Endothelial cell of umbilical vein (primary cell): ENCODE measurements at places on chromosomes 7 and 10.
A peak's percentile ranks its signal among the peaks of the same experiment; 100 is the strongest.

GRCh38 chr10:122513053-122513452 lies 47.5 kb upstream of the DMBT1 start:
- no peak for DNase-seq

DNA sequence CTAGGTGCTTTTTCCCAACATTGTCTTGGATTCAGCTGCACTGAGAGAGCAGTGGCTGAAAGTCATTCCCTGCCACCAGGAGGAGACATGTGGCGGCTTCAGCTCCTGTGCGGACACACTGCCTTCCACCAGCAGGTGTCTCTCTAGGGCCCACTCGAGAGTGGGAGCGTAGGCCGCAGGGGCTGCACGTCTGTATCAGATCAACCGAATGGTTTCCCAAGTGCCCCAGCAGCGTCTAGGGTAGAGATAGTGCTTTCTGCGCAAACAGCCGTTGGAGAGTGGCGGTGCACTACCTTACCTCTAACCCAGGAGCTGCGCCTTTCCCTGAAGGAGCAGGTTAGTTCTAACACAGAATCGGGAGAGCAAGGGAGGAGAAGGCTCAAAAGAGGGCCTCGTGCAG lies 31.7 kb downstream of the PAPOLB start:
- DNase-seq, result peak; percentile 80

DNA sequence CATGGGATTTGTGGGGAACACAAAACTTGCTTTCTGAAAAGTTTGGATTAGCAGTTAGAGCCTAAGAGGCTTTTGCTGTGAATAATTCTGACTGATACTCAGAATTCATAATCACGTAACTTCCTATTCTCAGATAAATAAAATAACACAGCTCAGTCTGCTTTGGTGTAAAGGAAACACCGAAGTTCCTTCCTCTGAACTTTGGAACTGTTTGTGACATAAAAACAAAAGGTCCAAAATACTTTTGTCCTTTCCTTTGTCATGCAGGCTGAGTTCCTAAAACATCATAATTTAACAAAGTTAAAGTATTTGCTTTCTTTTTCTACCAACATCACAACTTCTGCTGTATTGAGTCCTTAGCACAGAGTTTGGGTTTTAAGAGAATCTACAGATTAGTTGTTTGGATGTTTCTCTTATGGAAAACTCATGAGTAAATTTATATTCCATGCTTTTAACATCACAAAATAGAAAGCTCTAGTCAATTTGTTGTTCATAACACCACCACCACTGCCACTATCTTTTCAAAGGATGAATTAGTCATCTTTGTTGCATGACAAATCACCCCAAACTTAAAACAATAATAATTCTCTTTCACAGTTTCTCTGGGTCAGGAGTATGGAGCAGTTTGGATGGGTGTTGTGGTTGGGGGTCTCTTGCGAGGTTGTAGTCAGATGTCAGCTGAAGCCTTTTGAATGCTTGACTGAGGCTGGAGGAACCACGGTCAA lies 123.4 kb downstream of the REEP3 start:
- DNase-seq, result peak; percentile 88

DNA sequence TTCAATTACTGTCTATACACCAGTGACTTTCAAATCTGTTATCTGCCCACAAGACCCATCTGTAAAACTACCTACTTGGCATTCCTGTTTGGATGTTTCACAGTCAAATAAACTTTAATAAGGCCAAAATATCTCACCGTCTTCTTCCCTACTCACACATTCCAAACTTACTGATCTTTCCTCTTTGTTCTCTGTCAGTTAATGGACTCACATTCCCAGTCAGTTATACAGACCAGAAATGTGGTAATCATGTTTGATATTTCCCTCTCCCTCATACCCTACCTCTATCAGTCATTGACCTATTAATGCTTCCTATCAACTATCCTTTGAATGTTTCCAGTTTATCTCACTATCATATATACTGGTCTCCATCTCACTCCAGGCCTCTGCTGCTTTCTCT lies 28.5 kb upstream of the HDAC9 start:
- DNase-seq, result no peak

DNA sequence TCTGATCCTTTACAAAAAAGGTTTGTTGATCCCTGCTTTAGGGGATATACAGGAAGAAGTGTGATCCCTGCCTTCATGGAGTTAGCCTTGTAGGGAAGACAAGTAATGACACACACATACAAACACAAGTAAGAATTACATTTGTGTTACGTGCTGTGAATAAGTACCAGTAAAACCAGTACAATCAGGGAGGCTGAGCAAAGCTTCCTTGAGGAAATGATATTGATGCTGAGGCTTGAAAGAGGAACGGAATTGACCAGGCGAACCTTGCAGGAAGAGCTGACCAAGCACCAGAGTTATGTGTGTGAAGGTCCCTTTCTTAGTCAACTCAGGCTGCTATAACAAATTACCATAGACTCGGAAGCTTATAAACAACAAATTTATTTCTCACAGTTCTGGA lies 83.6 kb upstream of the CACUL1 start:
- no peak for DNase-seq

GRCh38 chr7:3267966-3268690 lies 32.9 kb upstream of the SDK1 start:
- no peak for DNase-seq

- DNase-seq, result no peak
These were observed 36.7 kb downstream of the SPAM1 start for GRCh38 chr7:123961771-123962170.

DNA sequence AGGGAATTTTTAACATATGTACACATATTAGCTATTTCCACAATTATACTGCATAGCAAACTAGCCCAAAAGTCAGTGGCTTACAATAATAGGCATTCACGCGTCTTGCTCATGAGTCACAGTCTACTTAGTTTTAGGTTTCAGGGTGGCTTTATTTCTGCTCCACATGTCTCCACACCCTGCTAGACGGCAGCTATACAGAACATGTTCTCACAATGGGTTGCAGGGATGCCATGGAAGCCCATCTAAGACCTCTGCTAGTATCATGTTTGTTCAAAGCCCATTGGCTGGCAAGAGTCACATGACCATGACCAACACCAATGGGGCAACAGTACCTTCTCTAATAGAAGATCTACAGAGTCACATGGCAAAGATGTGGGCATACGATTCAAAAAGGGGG lies 96.3 kb upstream of the NEBL start:
- DNase-seq, result no peak

DNA sequence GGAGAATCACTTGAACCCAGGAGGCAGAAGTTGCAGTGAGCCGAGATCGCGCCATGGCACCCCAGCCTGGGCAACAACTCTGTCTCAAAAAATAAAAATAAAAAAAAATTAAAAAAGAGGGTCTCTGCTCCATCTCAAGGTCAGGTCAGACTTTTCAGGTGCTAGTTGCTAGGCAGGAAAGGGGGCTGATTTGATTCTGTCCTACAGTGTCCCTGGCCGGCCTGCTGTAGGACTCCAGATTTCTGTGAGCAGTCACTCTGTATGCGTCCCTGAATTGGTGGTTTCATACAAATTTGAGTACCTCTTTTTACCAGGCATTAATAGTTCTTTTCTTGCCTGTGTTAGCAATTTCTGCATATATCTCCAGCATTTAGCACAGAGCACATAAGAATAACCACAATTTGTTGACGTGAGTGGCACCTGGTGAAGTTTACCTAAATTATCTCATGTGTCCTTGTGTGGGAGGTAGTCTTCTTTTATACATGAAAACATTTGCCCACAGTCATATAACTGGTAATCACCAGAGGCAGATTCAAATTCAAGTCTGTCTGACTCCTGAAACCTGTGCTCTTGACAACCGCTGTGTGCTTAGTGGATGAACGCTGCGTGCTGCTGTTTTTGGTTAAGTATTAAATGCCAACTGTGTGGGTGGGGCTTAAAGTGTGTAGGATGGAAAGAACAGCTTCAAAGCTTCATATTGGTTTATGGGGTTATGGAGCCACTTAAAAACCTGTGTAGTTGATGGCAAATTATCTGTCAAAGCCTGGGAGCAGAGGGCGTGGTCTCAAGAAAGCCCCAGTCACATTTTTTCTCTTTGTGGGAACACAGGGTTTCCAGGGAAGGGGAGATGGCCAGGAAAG lies 3.2 kb upstream of the ZNF775 start:
- no peak for DNase-seq

GRCh38 chr7:127629268-127629854 lies 11.4 kb upstream of the PAX4 start:
- DNase-seq, result no peak

DNA sequence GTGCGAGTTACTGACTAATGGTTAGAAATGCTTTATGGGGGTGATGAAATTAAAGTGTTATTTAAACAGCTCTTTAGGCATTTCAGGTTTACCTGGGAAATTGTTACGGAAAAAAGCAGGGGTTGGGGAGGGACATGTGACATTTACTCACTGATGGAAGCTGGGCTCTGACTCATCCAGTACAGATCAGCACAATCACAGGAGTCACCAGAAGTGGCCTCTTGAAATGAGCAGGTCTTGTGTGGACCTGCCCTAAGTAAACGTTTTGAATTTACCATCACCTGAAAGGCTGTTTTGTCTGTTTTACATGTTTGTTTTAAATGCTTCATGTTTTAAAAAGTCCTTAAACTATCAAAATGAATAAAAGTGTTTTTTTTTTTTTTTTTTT lies 2.3 kb downstream of the GLRX3 start:
- peak; percentile 53 for DNase-seq

- DNase-seq, result no peak
These were observed 71.1 kb upstream of the SDK1 start for GRCh38 chr7:3229904-3230470.

DNA sequence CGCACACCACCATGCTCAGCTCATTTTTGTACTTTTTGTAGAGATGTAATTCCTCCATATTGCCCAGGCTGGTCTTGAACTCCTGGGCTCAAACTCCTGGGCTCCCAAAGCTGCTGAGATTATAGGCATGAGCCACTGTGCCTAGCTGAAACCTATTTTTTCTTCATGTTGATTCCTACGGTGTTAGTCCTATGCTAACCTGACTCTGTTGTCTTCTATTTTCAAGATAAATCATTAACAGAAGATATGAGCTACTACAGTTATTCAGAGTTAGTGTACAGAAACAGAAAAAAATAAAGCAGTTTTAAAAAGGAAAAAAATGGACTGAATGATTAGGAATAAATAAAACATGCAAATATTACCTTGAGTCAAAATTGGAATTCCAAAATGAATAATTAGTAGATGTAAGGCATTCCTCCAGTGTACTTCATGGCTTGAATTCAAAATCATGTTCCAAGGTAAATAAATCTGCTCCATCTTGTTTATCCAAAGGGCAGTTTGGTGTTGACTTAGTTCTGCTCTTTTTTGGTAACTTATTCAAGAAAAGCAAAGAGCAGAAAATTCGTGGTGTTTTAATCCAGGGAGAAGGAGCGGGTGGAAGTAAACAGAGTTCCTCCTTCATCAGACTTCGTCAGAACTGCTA lies 185.8 kb downstream of the CACNB2 start:
- DNase-seq, result no peak

DNA sequence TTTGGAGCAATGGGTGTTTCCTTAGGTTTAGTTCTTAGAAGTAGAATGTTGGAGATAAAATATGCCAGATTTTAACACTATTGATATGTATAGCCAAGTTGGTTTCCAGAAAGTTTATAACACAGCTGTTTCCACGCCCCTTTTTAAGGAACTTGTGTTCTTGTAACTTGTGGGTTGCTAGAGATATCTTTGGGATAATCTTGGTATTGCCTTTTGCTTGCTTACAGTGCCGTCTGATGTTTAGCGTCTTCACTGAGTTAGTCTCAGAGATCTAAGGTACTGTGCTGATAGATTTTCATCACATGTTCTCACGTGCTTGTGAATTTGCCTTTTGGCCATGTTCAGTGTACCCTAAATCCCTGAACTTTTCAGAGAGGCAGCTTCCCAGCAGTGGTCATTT lies 12.4 kb downstream of the TMEM248 start:
- no peak for DNase-seq

DNA sequence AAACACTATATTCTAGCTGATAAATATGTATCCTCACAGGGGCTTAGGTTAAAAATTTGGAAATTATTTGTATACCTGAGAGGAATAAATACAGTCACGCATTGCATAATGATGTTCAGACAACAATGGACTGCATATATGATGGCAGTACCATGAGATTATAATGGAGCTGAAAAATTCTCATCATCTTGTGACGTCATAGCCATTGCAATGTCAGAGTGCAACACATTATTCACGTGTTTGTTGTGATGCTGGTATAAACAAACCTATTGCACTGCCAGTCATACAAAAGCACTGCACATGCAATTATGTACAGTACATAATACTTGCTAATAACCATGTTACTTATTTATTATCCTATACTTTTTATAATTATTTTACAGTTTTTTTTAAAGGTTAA lies 31.4 kb downstream of the STEAP1B start:
- DNase-seq, result no peak

DNA sequence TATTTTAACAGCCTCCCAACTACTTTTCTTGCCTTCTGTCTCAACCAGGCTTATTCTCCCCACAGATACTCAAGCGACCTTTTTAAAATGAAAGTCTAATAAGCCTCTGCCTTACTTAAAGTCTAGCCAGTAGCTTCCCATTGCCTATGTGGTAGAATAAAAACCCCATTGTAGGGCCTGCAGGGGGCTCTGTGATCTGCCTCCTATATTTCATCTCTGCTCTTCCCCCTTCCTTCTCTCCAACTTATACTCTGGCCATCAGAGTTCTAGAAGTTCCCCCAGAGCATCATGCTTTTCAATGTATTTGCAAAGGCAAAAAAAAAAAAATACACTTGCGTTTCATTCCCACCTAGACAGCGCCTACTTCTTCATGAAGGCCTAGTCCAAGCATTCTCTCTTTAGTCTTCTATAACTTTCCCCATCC lies 167.7 kb upstream of the ADO start:
- no peak for DNase-seq

- no peak for DNase-seq
These were observed 16.1 kb downstream of the FHIP2A start for GRCh38 chr10:114837690-114838089.

- DNase-seq, result no peak
These were observed 285.7 kb downstream of the NXPH1 start for GRCh38 chr7:8719102-8719501.

DNA sequence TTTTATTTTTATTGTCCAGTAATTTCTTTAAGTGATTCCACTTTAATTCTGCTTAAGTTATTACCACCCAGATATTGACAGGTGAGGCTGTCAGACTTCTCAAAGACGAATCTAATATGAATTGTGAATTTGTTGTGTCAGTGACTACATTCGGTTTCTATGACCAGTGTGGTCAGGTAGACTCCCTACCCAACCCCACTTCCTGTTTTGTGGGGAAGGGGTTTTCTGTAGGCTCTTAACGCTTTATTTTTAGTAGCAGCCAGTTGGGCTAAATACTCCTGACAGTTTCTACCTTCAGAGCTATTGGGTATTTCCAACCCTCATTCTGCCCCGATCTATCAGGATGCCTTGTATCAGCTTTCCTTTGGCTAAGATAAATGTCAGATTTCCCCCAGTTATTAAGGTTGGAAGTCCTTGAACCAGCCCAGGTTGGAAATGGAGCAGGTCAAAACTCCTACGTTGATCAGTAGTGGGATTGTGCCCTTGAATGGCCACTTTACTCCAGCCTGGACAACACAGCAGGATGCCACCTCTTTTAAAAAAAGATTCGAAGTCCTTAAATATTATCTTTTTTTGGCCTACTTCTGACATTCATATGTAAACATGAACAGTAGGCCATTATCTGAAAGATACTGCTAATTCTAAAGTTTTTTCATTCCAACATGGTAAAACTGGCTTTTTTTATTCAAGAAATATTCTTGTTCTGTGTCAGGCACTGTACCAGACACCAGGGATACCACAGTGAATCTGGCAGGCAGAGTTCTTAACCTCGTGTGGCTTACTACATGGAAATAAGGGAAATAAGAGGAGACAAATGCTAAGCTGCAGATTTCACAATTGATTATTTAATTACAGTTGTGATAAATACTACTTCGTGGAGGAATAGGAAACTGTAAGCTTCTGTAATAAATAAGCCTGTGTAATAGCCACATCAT lies 133.3 kb upstream of the SAMD8 start:
- no peak for DNase-seq
